ENCODE measurements at places on chromosomes 5 and 9.
A peak's percentile ranks its signal among the peaks of the same experiment; 100 is the strongest.

GRCh38 chr9:72356041-72356582 is 8.9 kb downstream of the ZFAND5 start:
- DNase-seq = peak; percentile 39

DNA sequence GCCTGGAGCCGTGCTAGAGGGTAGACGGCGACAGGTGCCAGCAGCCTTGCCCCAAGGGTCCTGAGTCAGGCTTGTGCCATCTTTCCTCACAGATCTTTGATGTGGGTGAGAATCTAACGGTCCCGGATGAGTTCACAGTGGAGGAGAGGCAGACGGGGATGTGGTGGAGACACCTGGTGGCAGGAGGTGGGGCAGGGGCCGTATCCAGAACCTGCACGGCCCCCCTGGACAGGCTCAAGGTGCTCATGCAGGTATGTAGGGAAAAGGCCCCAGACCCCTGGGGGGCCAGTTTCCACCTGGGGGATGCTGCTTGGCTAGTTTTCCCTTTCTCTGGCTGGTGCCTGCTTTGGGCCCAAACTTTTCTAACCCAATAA is 24.0 kb downstream of the PTGES2 start:
- DNase-seq = no peak

- no peak for DNase-seq
These were observed 5.5 kb downstream of the ARRDC1 start for GRCh38 chr9:137610944-137611343.

DNA sequence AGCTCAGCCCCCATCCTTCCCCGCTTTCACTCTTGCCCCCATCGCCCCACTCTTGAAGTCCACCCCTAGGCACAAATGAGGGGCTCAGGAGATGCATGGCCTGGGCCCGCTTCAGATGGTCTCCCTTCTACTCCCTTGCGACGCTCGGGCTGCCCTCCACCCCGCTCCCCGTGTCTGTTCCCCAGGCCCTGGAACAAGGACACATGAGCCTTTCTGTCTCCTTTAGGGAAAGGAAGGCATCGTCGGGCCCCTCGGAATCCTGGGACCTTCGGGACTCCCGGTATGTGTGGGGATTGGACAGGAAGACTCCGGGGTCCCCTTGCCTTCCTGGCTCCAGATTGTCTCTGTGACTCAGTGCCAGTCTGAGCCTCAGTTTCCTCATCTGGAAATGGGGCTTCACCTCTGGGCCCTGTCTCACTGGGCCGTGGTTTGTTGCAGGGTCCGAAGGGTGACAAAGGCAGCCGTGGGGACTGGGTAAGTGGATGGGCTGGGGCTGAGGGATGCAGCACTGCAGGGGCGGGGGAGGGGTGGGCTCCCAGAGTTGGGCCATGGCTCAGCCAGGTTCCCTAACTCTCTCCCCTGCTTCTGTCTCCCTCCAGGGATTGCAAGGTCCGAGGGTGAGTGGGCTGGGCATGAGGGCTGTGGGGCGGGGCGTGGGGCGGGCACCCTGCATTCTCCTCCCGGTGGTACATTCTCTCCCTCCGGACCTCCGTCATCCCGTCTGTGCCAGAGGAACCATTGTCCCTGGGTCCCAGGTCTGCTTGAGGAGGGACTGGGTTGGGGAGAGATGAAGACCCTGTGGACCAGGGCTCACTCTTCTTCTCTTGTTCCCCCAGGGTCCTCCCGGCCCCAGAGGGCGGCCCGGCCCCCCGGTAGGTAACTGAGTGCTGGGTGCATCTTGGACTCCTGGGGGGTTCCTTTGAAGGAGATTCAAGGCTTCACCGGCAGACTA is 21.8 kb upstream of the ORM1 start:
- no peak for DNase-seq

- DNase-seq = no peak
These were observed 4.3 kb downstream of the CSNK1A1 start for GRCh38 chr5:149546974-149547373.

GRCh38 chr5:15391704-15392397 is 108.1 kb upstream of the FBXL7 start:
- DNase-seq = no peak

DNA sequence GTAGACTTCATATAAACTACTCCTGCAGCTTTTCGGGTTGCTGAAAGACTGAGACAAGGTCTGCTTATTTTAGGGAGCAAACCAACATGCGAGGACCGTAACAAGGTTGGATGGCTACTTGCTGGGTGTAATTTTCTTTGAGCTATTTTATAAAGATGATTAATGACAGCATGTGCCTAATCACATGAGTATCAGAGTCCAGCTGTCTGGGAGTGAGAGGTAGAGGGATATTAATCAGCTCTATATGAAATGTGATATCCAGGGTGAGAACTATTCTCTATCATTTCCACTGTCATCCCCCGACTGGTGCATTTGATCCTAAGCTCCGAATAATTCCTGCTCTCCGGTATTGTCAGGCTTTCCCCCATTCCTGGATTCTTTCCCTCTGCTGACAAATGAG is 193.8 kb upstream of the HMHB1 start:
- no peak for DNase-seq

GRCh38 chr9:679462-679861 is 162.0 kb upstream of the DMRT1 start:
- DNase-seq = no peak

- DNase-seq = no peak
These were observed 370.9 kb downstream of the DIRAS2 start for GRCh38 chr9:90271707-90272106.

DNA sequence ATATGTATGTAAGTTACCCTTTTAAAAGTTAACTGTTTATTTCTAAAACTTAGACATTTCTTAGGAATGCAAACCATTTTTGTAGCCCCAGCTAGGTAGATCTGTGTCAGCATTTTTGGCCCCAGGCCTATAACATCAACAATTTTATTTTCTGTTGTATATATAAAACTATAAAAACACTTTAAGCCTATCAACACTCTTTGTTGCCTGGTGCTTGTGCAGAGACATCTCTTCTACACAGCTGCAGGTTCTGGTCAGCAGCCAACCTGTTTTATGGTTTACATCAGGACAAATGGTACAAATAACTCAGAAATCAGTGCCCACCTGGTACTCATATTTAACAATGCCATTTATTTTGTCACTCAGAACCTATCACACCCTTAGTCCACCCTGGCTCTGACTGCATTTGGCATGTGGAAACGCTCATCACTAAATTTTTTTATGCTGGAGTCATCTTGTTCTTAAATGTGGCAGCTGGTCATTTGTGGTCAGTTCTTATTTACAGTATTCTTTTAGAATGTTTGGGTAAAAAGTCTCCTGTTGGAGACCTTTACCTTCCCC is 173.4 kb downstream of the DNAH5 start:
- no peak for DNase-seq

DNA sequence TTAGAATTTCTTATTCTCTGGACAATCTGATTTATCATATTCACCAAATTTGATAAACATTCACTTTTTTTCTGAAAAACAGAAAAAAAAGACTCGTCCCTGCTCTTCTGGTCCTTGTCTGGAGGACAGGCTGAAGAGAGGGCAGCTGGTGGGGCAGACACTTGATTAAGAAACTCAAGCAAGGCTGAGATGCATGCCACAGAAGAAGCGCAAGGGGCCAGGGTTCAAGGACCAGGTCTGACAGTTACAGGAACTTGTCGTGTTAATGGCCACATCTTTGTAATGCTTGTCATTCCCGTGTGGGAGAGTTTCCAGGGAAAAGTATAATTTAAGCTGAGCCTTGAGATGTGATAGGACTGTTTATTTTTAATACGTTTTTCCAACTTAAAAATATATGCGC is 40.6 kb upstream of the SHB start:
- no peak for DNase-seq

DNA sequence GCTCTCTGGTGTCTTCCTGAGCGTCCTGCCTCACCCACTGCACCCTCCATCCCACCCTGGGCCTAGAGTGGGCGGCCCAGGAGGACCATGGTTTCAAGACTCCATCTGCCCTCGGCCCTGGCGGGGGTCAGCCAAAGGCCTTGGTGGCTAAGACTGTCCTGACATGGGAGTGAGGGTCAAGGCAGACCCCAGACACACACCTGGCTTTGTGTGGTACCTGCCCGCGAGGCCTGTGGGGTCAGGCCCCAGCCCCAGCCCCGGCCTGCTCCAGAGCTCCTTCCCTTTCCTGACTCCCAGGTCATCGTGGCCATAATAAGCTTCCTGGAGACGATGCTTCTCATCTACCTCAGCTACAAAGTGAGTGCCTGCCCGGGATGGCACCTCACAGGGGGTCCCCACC is 54.6 kb downstream of the KCNT1 start:
- DNase-seq = no peak

GRCh38 chr9:78997296-78997695 is 574.5 kb upstream of the TLE4 start:
- DNase-seq = no peak

GRCh38 chr9:137241490-137242268 is 592 bp downstream of the TUBB4B start:
- peak; percentile 59 for DNase-seq

DNA sequence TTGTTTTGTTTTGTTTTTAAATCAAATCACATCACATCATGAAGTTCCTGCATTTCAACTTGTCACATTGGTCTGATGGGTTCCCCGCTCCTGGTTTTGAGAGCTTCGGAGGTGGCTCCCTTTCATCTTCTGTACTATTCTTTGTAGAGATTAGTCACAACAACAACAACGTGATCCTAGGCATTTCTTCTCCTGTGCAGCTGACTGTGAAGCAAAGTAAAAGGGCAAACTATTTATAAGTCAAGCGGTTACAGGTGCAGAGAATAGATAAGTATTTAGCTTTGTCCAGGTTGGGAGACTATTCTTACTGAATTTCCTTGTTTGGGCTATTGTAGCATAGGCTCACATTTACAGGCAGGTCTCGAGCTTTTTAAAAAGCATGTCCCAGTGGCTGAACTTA is 197.7 kb upstream of the CDKN2B start:
- peak; percentile 6 for DNase-seq

GRCh38 chr9:129701549-129701948 is 36.1 kb downstream of the PRRX2 start:
- no peak for DNase-seq

DNA sequence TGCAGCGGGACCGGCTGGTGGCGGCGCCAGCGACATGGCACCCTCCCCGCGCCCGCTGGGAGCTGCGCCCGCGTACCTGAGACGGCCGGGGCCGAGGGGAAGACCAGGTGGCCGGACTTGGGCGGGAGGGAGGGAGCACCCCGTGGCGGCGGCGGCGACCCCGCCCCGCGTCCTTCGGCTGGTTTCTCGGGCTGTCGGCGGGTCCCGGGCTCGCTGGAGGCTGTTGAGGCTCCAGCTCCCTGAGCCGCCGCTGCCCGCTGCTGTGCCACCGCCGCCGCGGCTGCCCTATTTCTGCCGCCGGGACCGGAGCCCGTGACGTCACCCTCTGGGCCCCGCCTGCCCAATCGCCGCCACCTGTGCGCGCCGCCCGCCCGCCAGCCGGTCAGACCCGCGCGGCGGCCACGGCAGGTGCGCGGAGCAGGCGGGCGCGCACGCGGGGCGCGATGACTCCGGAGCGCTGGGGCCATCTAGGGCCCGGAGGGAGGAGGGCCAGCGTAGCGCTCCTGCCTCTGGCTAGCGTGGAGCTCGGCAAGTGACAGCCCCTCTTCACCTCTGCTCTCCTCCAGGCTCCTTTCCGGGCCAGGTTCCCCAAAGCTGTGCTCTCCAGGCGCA is at the start of gene FSTL4:
Gene FSTL4 (minus strand): TSS at position 293 of the 612 bp plus-strand sequence.
- DNase-seq = no peak

Measured in OCI-M1 (cell line).